ENCODE measurements at places on chromosomes 6 and 20. TPM values are rescaled to one million over a fixed set of nuclear protein-coding genes. Genes with fewer than 3 reads are reported as not detected.

The RHAG gene
- not detected for total RNA-seq

GRCh38 chr20:14777591-14777990 lies 440.2 kb upstream of the FLRT3 start:
- peaks cover 4% of the 10 kb centered on the region for H3K4me1 ChIP-seq
- H3K36me3 ChIP-seq, result no peaks in the 10 kb centered on the region
- H3K4me3 ChIP-seq, result no peak overlapping the region
- H3K27ac ChIP-seq, result no peak overlapping the region
- H3K27me3 ChIP-seq, result no peaks in the 10 kb centered on the region
- DNase-seq, result no peak

GRCh38 chr6:163530406-163530805 lies 115.9 kb downstream of the QKI start:
- H3K36me3 ChIP-seq, result no peaks in the 10 kb centered on the region
- no peak for DNase-seq
- peaks cover 20% of the 10 kb centered on the region for H3K4me1 ChIP-seq

DNA sequence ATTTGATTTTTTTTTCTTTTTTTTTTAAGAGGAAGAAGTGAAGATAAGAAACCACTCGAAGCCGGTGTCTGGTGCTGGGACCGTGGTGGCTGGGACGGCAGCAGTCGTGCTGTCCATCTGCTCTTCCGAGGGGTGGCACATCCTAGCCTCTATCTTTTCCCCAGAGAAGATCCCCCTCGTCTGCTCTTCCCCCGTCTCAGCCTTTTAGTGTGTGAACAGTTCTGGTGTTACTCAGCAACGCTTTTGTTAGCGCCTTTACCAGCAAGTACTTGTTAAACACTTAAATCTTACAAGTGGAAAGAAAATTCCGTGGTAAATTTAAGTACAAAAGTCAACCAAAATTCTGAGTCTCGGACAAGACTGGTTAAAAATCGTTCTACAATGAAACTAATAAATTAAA lies 90.1 kb downstream of the RSPH3 start:
- no peaks in the 10 kb centered on the region for H3K36me3 ChIP-seq
- no peak for DNase-seq
- peak overlapping the region; percentile 84 for H3K27ac ChIP-seq
- no peaks in the 10 kb centered on the region for H3K27me3 ChIP-seq
- peaks cover 14% of the 10 kb centered on the region for H3K4me1 ChIP-seq
